Activated naive CD4-positive, alpha-beta T cell (primary cell): ENCODE measurements at places on chromosomes 6 and 20.
A peak's percentile ranks its signal among the peaks of the same experiment; 100 is the strongest.

DNA sequence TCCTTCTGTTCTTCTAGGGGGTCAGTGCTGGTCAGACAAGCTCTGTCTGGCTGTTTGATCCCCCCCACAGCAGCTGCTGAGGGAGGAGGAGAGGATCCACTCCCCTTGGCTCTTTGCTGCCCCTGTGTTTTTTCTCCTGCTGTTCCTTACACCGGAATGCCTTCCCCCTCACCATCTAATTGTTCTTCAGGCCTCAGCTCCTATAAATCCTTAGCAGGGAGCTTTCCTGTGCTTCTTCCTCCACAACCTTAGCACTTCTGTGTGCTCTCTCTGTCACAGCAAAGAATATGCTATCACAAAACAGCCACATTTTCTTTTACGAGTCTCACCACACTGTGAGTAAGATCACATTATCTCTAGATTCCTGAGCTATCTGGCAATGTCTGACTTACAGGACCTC lies 196.6 kb downstream of the OTOR start:
- DNase-seq, result no peak

- no peak for DNase-seq
Measured at GRCh38 chr6:2589171-2589661, 161.5 kb downstream of the MYLK4 start.

DNA sequence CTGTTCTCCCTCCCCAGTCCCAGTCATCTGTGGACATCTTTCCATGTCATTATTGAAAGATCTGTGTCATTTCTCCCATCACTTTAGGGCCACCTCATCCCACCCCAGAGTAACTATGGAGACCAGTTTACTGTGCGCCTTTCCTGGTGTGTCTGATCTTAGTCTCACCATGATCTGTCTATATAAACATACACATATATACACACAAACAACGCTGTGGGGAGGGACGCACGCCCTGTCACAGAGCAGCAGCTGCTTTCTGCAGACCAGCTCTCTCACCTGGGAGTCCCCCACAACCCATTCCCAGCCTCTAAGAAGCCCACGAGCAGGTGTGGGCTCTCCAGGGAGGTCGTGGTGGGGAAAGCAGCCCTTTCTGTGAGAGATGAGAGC lies 68.1 kb upstream of the TOX2 start:
- no peak for DNase-seq

DNA sequence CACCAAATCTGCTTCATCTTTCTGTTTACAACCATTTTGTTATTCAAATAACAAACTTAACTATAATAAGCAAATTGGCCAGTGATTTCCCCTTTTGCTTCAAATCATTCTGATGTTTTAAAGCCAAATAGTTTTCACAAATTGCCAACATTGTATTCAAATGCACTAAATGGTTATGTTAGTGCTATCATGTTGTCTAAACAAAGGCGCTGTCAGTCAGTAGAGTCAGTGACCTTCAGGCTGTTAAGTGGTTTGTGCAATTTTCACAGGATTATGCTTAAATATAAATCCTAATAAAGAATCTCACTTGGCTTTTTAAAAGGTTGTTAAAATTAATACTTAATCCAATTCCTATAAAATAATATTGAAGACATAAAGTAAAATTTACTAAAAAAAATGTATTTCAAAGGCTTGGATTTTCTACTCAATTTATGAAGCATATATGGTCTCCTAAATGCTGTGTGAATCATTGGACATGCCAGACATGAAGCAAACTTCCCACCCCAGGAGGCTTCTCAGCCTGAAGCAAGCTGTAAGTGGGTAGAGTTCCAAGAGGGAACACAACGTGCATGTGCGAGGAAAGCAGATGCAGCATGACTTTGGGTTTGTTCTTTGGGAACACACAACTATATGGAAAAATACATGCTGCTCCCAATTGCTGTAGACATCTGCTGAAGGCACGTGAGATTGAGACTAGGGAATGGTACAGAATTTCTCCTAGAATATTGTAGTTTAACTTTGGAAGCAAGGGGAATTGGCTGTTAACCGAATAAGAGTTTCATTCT lies 54.9 kb downstream of the RSPO3 start:
- DNase-seq, result no peak

DNA sequence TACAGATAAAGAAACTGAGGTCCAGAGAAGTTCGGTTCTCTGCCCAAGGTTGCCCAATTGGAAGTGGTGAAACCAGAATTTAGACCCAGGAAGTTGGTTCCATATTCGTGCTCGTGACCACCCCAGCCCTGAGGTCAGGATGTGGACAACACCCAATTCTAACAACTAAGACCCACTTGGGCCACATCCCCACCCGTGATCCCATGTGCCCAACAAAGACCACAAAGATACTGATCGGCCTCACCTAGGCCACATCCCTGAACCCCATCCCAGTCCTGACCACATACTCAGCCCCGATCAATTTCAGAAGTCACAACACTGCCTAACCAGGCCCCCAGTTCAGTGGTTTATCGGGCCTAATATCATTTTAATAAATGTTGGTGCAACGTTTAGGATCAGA lies 138.4 kb downstream of the PREX1 start:
- DNase-seq, result no peak

DNA sequence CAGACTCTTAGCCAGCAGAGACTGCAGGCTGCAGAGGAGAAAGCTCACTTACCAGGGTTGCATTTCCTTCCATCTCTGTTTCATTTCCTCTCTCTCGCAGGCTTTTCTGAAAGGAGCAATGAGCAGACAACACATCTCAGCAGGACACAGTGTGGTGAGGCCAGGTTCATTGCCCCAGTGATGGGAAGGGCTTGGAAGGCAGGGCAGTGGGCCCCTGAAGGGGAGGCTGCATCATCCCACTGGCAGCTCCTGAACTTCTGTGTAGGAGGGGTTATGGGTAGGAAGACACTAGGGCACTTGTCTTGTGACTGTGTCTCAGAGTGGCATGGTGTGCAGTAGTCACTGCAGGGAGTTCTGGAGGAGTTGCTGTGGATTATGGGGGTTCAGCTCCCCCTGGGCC lies 246.8 kb downstream of the QKI start:
- DNase-seq, result no peak

- no peak for DNase-seq
Measured at GRCh38 chr6:47135772-47136171, 93.6 kb upstream of the ADGRF1 start.

GRCh38 chr20:62143957-62144825 lies 622 bp downstream of the SS18L1 start:
- DNase-seq, result peak; percentile 13

GRCh38 chr6:31143148-31143547 lies 4.3 kb upstream of the PSORS1C2 start:
- DNase-seq, result no peak

GRCh38 chr20:46063151-46063550 lies 26.6 kb downstream of the NCOA5 start:
- no peak for DNase-seq

- DNase-seq, result no peak
Measured at GRCh38 chr20:24674921-24675605, 205.6 kb downstream of the SYNDIG1 start.

GRCh38 chr6:156009656-156010055 lies 554.0 kb upstream of the NOX3 start:
- DNase-seq, result no peak

DNA sequence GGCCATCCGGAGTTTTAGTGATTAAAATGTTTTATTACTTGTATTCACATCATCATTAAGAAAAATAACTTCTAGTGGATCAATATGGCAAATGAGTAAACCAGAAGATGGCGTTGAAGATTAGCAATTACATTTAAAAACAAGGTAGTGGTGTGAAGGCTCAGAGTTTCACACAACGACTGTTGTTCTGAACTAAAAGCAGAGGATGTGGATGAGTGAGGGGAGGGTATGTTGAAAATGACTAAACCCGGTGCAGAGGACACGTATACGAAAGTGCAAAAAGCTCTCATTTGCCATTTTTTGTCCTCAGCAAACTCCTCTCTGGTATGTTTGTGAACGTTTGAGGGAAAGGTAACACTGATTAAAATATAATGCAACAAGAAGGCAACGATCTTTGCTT lies 1.9 kb upstream of the IRF4 start:
- DNase-seq, result no peak

- no peak for DNase-seq
Measured at GRCh38 chr6:152952045-152952444, 30.8 kb downstream of the FBXO5 start.

DNA sequence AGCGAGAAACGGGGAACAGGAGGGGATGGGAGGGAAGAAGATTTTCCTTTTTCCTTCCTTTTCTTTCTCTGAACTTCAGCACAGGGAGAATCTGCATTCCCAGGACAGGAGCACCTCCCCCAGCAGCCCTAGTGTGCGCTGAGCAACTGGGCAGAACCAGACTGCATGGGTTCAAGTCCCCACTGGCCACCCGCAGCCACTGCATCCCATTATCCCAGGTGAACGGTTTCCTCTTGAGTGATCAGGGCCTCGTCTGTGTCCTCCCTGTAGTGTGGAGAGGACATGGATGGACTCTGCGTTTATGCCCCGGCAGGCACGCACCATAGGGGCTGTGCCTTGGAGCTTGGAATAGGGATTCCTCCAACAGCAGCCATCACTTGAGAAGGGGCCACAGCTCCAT lies 53.0 kb downstream of the ANKRD60 start:
- no peak for DNase-seq

DNA sequence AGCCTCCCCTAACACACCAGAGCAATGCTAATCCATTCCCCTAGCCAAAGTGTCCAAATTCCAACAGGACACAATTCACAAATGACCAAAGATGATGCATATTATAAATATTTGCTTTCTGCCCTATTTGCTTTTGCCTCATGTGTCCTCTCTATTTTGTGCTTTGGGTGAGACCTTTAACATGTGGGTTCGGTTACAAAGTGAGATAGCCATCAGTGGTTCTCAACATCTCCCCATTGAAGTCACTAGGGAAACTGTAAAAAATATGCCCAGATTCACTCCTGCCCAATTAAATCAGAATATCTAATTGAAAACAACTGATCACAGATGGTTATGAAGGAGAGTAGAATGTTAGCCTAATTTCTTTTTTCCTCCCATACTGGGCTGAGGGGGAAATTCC lies 159.2 kb downstream of the MTFR2 start:
- DNase-seq, result no peak

DNA sequence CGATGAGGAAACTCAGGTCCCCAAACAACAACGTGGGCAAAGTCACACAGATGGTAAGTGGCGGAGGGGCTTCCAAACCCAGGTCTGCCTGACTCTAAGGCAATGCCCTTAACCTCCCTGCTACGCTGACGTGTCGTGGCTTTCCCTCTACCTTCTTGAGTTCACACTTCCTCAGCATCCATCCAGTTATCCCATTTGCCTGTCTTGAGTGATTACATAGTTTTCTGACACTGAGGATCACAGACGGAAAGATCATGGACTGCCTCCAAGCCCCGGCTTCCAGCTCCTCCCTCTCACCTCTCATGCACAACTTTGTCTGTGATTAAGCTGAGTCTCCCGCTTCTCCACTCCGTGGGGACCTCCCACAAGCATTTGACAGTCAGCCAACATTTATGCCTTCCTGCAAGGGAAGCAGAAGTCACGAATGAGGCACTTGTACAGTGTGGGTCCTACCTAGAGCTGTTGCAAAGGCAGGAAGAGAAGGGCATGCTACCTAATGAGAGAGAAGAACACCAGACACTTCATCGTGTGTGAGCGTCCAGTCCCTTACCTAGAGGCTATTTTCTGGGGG lies 33.8 kb downstream of the TBC1D7 start:
- DNase-seq, result no peak

DNA sequence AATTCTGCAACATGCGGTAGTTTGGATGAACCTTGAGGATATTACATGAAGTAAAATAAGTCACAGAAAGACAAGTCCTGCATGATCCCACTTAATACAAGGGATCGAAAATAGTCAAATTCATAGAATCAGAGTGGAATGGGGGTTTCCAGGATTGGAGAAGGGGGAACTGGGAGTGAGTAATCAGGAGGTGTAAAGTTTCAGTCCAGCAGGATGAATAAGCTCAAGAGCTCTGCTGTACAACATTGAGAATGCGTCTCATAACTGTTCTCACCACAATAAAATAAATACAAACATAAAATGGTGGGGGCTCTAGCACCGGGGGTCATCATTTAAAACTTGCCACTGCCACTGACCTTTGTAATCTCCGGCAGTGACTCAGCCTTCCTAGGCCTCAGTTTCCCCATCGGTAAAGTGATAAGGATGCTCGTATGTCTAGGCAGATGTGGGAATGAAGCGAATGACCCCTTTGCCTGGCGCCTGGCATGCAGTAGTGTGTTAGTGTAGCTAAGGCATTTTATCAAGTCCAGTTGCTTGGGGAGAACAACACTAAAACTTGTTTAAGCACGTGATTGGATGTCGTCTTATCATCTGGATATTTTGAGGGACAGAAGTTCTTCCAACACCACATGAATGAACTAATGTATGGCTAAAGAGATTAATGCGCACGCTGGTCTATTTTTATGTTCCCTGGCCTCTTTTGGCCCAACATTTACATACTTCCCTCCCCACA lies 421.1 kb downstream of the QKI start:
- DNase-seq, result no peak

DNA sequence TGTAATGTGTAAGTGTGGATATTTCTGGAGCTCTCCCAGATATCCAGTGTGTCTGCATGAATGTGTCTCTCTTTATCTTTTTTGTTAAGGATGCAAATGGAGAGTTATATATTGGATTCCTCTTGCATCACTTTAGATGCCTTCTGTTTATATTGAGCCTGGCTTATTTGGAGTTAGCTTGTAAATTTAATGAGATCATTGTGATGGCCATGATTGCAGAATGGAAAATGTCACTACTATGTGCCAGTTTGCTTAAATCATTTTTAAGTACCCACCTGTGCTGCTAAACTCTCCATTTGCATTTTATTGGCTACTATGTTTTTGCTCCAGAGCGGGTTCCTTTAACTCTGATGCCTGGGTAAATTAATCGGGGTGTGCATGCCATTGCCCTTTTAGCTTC lies 334.8 kb downstream of the UTRN start:
- DNase-seq, result no peak

DNA sequence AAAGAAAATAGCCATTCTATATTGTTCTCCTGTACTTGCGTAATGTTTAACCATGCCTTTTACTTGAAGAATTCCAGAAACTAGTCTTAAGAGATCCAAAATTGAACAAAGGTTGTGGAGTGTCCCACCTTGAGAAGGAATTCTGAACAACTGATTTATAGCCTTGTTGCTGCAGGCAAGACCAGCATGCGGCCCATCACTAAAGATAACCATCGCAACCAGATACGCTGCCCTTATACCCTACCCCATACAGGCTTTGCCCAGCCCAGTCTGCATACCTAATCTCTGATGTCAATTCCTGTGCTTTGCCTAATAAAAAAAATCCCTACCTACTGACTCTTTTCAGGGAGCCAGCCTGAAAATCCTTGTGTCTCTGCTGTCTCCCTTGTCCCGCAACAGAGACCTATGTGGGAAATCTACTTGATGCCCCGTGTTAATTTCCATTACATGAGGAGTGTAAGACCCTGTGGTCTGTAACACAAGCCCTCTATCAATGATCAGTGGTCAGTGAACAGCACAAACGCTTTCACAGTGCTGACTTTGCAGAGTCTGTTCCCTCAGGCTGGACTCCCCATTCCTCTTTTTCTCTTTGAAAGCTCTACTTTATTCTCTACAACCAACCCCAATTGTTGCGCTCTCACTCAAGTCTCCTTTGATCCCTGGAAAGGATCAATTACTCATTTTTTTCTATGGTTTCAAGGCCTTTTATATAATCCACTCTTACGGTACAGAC lies 125.7 kb upstream of the BTBD3 start:
- DNase-seq, result no peak

- no peak for DNase-seq
Measured at GRCh38 chr20:4967752-4968477, 33.4 kb downstream of the SLC23A2 start.
